ENCODE measurements at places on chromosomes 16 and 17.
A peak's percentile ranks its signal among the peaks of the same experiment; 100 is the strongest.

DNA sequence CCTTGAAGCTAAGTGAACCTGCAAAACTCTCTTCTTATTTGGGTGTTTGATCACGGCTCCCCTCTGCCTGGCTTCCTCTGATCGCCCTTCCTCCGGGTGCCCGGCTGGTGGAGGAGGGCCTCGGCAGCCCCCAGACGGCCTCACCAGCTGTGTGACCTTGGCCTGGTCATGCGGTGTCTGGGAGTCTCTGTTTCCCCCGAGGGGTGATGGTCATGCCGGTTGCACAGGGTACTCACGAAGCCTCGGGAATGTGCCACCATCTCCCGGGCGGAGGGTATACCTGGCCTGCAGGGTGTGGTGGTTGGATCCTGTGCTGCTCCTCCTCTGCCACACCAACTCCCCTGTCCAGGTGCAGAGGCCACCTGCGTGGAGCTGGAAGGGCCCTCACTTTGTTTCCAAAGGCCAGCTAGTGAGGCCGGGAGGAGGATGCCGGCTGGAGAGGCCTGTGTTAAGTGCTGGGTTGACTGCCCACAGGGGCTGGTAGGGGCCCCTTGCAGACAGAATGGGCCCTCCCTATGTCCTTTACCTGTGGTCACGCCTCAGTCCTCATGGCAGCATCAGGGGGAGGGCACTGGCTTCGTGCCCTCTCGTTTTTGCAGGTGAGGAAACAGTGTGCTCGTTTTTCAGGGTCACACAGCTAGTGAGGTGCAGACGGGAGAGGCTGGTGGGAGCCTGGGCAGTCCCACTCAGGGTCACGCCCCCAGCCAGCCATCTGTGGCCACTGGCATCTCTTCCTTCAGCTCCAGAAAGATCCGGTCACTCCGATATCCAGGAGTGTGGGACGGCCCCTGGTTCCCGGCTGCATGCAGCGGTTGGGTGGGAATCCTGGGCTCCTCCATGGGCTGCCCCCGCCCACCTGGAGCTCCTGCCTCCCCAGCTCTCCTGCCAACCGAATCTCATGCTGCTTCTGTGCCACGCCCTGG is 148.5 kb upstream of the GSE1 start:
- DNase-seq = no peak

DNA sequence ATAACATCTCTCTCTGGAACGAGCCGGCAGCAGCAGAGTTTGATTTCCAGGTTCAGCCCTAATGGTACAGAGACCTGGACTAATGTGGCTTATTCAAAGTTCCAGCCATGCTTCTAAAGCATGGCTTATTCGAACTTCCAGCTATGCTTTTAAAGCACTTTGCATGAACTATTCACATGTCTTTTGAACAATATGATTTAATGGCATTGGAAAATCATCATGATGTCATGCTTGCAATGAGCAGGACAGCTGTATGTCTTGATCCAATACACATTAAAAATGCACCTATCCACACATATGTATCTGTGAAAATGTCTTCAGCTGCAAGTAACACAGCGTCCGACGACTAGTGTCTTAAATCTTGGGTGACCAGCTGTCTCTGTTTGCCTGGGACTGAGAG is 85.7 kb downstream of the MARF1 start:
- DNase-seq = no peak

DNA sequence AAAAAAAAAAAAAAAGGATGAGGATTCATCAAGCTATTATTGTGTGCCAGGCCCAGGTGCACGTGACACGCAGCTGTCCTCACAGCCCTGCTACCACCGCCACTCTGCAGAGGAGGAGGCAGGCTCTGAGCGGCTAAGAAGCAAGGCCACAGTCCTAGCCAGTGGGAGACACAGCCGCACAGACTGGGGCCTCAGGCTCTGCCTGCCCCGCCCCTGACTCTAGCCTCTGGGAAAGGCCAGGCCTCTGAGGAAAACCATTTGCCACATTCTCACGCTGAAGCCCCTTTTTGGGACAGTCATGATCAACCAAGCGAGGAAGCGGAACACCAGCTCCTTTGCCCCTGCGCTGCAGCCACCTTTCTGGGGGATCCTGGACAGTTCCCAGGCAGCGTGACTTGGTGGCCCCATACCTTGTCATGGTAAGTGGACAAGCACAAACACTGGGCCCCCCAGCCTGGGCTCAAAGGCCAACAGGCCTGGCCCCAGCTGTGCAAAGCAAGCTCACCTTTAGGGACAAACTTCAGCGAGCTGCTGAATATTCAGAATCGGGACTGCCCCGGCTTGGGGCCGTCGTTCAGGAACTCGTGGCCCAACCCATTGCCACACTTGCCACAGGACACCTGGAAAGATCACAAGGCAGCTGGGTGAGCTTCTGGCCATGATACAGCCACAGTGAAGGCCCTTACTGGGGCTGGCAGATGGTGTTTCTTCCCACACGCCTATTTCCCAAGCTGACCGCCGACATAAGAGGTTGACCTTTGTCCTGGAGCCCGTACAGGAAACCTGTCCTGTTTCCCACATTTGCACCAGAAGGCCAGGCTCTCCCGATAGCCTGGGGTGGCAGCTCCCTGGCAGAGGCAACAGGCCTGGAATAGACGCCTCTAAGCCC is 2.5 kb downstream of the MSRB1 start:
- DNase-seq = no peak

DNA sequence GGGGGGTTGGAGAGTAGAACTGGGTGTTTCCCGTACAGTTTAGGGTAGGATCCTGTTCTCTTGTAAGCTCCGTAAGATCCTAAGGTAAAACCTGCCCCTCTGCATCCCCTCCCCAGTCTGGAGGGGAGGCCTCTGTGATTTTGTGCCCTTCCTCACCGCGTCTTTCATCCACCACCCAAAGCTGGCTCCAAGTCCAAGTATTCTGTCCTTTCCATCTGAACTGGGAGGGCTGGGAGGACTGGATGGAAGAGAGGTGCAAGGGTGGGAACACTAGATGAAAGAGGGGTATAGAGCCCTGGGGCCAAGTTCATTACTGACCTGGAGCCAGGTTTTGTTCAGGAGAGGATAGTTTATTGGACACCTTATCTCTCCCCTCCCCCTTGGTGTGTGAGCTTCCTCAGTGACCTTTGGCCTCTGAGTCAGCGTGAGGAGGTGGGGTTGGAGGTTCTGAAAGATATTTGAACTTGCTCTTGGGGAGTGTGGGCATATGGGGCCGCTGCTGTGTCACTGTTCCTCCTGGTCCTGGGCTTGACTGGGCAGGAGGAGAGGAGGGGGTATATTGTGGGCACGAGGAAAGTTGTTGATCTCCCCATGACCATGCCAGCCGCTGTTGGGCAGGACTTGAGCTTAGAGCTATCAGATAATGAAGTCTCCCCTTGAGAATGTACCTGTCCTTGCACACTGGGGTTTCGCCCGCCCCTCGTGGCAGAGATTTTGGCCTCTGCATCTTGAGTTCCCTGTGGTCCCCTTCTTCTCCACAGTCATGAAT is 1.6 kb downstream of the LASP1 start:
- peak; percentile 56 for DNase-seq

DNA sequence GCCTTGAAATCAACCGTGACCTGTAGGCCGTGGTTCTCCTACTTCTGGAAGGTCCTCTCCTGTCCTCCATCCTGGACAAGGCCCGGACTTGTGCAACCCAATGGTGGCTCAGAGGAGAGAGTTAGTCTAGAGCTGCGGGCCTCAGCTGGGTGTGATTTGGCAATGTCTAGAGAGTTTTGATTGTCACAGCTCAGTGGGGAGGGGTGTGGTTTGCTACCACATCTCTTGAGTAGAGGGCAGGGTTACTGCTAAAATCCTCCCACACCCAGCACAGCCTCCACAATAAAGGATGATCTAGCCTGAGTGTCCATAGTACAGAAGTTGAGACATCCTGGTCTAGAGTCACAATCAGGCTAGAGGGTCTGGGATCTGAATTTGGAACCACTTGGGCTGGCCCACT is 40.3 kb downstream of the MYH13 start:
- no peak for DNase-seq

DNA sequence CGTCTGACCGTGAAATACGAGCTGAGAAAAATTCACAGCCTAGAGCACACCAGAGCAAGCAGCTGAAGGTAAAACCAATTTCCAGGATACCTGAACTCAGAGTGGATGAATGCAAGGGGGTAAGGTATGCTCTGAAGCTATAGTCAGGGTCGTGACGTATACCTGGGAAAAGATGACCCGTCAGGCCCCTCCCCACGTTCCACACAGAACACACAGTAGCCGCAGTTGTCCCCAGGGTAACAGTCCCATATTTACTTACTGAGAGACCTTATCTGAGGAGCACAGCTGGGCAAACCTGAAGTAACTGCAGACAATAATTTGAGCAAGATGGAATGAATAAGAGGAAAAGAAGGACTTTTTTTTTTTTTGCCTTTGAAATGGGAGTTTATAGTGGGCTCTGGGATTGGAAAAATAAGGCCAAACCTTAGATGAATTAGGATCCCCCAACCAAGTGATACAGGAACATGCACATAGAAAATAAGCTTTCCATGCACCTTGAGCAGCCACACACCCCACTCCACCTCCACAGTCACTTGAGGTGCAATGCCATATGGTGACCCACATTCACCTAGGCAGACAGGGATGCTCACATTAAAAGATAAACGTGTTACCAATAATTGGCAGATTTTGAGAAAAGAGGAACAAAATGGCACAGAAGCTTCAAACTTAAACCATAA is 38.0 kb downstream of the ABCA6 start:
- DNase-seq = no peak

GRCh38 chr16:64478252-64478906 is 643.5 kb downstream of the CDH11 start:
- no peak for DNase-seq

DNA sequence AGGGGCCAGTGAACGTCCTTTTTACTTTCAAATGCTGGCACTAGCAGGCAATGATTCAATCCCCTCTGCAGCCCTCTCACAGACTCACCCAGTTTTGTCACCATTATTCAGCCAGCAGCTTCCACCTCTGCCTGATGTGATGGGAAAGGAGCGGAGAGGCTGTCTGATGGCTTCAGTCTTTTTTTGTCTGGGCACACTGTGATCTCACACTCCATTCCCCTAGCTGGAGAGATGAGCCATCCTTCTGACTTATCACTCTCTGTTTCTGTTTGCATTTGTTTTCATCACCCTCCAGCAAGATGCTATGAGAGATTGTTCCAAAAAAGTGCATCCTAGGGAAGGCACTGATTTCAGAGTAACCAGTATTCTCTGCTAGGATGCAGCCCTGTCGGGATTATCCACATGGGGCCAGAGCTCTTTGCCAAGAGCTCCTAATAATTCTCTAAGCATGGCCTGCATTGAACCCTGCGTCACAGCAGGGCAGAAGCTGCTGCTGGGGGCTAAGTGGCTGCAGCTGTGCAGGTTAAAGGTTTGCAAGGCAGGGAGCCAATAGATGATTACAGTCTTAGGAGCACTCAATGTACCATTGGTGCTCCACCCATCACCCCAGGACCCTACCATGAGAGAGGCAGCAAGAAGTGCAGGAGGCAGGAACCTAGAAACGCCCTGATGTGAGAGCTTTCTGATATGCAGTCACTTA is 236.1 kb upstream of the C16orf82 start:
- no peak for DNase-seq

GRCh38 chr17:33284022-33284421 is 9.1 kb downstream of the ASIC2 start:
- no peak for DNase-seq

GRCh38 chr16:25066747-25067631 is 44.6 kb upstream of the LCMT1 start:
- DNase-seq = peak; percentile 67

- DNase-seq = no peak
These were observed 65.8 kb upstream of the SMIM36 start for GRCh38 chr17:55576996-55577586.

Data from activated CD8-positive, alpha-beta memory T cell treated with anti-CD3 and anti-CD28 coated beads for 4 hours (primary cell).